ENCODE measurements at places on chromosomes 7 and 10. TPM values are rescaled to one million over a fixed set of nuclear protein-coding genes. Genes with fewer than 3 reads are reported as not detected.
A peak's percentile ranks its signal among the peaks of the same experiment; 100 is the strongest.

GRCh38 chr10:113384181-113384580, 168.7 kb upstream of the HABP2 start:
- DNase-seq: no peak
- no peak overlapping the region for H3K27ac ChIP-seq
- peaks cover 7% of the 10 kb centered on the region for H3K4me1 ChIP-seq
- peaks cover 7% of the 10 kb centered on the region for H3K27me3 ChIP-seq
- no peak overlapping the region for H3K4me3 ChIP-seq

DNA sequence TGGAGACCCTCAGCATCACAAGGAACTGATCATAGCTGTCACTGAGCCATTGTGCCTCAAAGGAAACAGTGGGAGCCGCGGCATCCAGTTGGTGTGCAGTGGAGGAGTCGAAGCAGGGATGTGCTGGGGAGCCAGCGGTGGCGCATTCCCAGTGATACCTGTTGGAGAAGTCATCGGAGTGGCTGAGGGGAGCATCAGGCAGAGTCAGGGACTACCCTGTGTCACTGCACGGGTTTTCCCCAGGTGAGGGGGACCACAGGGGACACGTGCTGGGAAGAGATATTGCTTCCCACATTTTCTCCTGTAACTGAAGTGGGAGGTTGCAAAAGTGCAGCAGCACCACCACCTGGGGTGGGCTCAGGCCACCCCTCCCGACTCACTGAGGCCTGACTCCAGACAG, 57.7 kb downstream of the PKD1L1 start:
- H3K27me3 ChIP-seq: no peaks in the 10 kb centered on the region
- H3K27ac ChIP-seq: no peak overlapping the region
- DNase-seq: no peak
- no peaks in the 10 kb centered on the region for H3K36me3 ChIP-seq

DNA sequence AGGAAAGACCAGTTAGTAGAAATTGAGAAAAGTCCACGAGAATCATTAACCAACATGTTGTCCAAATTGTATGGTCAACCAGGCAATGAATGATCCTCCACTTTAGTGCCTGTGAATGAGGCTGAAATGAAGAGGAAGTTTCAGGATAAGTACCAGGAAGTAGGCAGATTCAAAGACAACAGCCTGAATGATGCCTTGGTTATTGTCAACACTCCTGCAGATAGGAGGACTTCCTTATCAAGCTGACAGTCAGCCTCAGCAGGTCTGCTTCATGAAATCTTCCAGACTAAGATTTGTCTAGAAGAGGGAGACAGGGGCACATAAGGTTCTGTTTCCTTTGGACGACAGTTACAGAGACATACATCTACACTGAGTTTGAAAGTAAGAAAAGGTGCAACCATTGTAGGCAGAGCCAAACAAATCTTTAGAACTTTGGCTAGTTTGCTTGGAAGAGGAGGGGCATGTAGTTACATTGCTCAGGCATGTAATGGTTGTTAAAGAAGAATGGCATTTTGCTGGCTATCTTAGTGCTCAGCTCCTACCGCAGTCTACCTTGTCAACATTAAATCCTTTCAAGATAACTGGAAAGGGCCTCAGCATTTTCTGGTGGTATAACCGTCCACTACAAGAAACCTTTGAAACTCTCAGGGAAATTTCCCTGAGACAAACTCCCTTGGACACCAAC, 81.4 kb downstream of the ABI1 start:
- no peak for DNase-seq
- no peaks in the 10 kb centered on the region for H3K4me1 ChIP-seq
- H3K27ac ChIP-seq: no peak overlapping the region
- H3K4me3 ChIP-seq: no peak overlapping the region
- H3K27me3 ChIP-seq: no peaks in the 10 kb centered on the region
- H3K36me3 ChIP-seq: no peaks in the 10 kb centered on the region

DNA sequence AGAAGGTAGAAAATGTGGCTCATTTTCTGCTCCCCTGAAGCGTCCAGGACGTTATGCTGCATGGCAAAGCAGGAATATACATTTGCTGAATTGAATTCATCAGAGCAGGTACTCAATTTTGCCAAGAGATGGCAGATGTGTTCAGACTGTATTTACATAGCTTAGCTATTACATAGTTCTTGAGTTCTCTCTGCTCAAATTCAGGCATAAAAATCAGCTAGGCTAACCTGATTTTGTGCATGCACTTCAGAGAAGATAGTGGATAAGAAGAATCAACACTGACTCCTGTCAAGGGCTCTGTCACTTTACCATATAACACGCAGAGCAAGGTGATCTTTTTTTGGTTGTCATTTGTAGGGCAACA, 209.2 kb upstream of the FAM3C start:
- no peak overlapping the region for H3K27ac ChIP-seq
- no peaks in the 10 kb centered on the region for H3K36me3 ChIP-seq
- no peak overlapping the region for H3K4me3 ChIP-seq

- H3K4me3 ChIP-seq: no peak overlapping the region
- peak overlapping the region; percentile 91 for H3K27ac ChIP-seq
- no peaks in the 10 kb centered on the region for H3K27me3 ChIP-seq
- DNase-seq: peak; percentile 80
Measured at GRCh38 chr7:36037121-36037662, 115.9 kb upstream of the EEPD1 start.

DNA sequence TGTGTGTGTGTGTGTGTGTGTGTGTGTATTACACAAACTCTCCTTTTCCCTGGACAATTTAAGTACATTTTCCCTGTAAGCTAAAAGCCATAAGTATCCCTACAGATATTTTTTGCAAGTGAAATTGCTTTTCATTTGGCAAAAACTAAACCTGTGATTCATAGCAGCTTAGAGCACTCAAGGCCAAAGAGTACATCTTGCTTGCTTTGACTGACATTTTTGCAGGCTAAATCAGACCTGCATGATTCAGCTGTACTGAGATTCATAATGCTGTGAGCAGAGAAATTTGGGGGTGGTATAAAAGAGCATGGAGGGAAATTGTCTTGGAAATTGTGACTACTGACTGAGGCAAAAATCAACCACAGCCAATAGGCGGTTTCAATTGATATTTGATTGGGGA, 500.4 kb downstream of the GFRA1 start:
- H3K27me3 ChIP-seq: no peaks in the 10 kb centered on the region
- H3K27ac ChIP-seq: no peak overlapping the region
- no peaks in the 10 kb centered on the region for H3K4me1 ChIP-seq
- no peak for DNase-seq

- DNase-seq: peak; percentile 55
- no peaks in the 10 kb centered on the region for H3K36me3 ChIP-seq
- no peaks in the 10 kb centered on the region for H3K4me1 ChIP-seq
- no peak overlapping the region for H3K27ac ChIP-seq
- H3K4me3 ChIP-seq: no peak overlapping the region
- no peaks in the 10 kb centered on the region for H3K27me3 ChIP-seq
Measured at GRCh38 chr10:61284222-61284890, 168.8 kb downstream of the TMEM26 start.

- DNase-seq: no peak
- no peak overlapping the region for H3K27ac ChIP-seq
- no peaks in the 10 kb centered on the region for H3K27me3 ChIP-seq
- H3K4me3 ChIP-seq: no peak overlapping the region
- H3K36me3 ChIP-seq: no peaks in the 10 kb centered on the region
- H3K4me1 ChIP-seq: no peaks in the 10 kb centered on the region
Measured at GRCh38 chr10:96972264-96972663, 140.2 kb downstream of the LCOR start.

DNA sequence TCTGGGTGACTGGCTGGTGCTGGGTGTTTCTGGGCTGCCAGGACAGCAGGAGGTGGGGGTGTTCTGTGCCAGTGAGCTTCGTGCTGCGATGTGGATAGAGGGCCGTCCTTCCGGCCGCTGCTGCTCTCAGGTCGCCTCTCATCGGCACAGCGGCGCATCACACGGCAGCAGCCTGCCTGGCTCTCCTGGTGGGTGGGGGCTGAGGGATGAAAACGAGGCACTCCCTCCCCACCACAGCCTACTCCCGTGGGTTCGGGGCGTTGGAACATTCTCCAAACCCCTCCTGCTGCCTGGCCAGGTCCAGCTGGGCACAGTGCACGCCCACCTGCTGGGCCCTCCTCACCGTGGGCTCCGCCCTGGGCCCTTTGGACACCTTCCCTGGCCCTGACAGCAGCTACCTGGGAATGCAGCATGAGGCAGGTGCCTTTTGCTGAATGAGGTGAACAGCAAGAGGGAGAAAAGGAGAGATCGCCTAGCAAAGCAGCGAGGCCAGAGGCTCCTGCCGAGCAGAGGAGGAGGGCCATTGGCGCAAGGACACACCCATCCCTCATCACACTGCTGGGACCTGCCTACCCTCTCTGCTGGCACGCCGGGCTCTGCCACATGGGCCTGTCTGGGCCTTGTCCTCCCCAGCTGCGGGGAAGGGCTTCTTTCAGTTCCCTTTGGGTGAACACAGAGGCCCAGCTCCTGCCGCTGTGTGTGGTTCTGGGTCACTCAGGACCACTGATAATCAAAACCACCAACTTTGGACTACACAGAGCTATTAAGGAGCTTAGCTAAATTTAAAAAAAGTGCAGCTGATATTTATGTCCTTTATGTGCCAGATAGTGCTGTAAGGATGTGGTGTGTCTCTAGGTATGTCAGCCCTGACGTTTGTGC, 33.4 kb downstream of the INPP5A start:
- H3K36me3 ChIP-seq: peaks cover 6% of the 10 kb centered on the region
- no peak for DNase-seq
- H3K27ac ChIP-seq: no peak overlapping the region
- H3K4me3 ChIP-seq: no peak overlapping the region

GRCh38 chr10:29428486-29428885, 139.6 kb downstream of the LYZL1 start:
- H3K27ac ChIP-seq: no peak overlapping the region
- H3K4me3 ChIP-seq: no peak overlapping the region
- no peaks in the 10 kb centered on the region for H3K27me3 ChIP-seq
- no peak for DNase-seq

GRCh38 chr10:71725998-71726579, 6.5 kb upstream of the C10orf105 start:
- H3K36me3 ChIP-seq: peaks cover 8% of the 10 kb centered on the region
- no peak overlapping the region for H3K27ac ChIP-seq
- H3K27me3 ChIP-seq: no peaks in the 10 kb centered on the region
- peaks cover 33% of the 10 kb centered on the region for H3K4me1 ChIP-seq
- no peak for DNase-seq
- no peak overlapping the region for H3K4me3 ChIP-seq

DNA sequence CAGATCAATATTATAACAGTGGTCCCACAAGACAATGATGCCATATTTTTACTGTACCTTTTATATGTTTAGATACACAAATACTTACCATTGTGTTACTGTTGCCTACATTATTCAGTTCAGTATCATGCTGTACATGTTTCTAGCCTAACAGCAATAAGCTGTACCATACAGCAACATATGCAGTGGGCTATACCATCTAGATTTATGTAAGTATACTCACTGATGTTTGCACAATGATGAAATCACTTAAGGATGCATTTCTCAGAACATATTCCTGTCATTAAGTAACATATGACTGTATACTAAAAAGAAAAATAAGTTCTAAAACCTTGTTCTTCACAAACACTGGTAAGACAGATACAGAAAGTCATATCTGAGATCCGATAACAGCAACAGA, 468.6 kb upstream of the SEMA3A start:
- no peaks in the 10 kb centered on the region for H3K36me3 ChIP-seq
- no peaks in the 10 kb centered on the region for H3K4me1 ChIP-seq
- H3K4me3 ChIP-seq: no peak overlapping the region

ACHE gene
- 71.4 TPM for total RNA-seq

SCD gene
- total RNA-seq: 172 TPM

DDX50 gene
- total RNA-seq: 45.1 TPM
